Mesenteric fat pad (tissue), 1 donor: ENCODE measurements at places on chromosomes 12 and 14. TPM values are rescaled to one million over a fixed set of nuclear protein-coding genes. Genes with fewer than 3 reads are reported as not detected.

GRCh38 chr12:27840229-27840999 lies 60.4 kb upstream of the MANSC4 start:
- DNase-seq: no peak

- DNase-seq: no peak
Measured at GRCh38 chr14:92942976-92943710, 20.2 kb downstream of the CHGA start.

GRCh38 chr14:51400139-51400538 lies 160.1 kb downstream of the TMX1 start:
- DNase-seq: no peak

Gene PTPN21
- total RNA-seq: 27.7 TPM

GRCh38 chr14:94795372-94795771 lies 25.5 kb upstream of the GSC start:
- peak; percentile 22 for DNase-seq

Gene ASPG
- total RNA-seq: 1.1 TPM

DNA sequence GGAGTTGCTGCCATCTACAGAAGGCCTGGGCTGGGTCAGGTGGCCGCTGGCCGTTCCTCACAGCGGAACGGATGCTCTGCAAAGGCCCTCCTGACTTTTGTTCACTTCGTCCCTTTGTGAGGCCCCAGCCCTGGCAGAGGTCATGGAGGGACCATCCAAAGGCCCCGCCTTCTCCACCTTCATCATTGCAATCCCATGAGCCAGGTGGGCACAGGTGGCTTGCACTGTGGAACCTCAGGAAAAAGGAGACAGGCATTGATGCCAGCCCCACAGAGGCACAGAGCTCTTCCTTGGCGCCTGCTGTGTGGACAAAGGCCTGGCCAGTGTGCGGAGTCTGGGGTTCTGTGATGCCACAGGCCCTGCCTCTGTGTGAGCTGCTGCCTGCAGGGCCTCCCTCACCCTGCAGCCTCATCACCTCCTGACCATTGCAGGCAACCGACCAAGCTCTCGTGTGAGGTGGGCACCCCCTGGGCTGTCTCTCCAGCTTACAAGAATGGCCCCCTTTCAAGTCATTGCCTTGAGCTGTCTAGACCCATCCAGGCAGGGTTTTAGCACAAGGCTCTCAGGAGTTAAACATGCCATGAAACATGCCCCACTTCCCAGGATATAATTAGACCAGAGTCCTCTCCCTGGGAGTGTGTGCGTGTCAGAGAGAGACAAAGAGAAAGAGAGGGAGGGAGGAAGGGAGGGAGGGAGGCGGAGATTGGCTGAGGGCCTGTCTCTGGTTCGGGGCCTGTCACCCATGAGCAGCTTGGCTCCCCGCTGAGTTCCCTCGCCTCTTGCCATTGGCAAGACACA lies 19.3 kb downstream of the NFKBIA start:
- DNase-seq: no peak

- DNase-seq: no peak
Measured at GRCh38 chr14:99549684-99550083, 54.3 kb downstream of the CCDC85C start.

Gene PLA2G1B
- total RNA-seq: 1.8 TPM

Gene NTN4
- total RNA-seq: 11.6 TPM

- DNase-seq: no peak
Measured at GRCh38 chr14:77190977-77191376, 9.4 kb downstream of the TMEM63C start.

GRCh38 chr12:53844994-53845844 lies 93.4 kb upstream of the HOXC13 start:
- no peak for DNase-seq

DNA sequence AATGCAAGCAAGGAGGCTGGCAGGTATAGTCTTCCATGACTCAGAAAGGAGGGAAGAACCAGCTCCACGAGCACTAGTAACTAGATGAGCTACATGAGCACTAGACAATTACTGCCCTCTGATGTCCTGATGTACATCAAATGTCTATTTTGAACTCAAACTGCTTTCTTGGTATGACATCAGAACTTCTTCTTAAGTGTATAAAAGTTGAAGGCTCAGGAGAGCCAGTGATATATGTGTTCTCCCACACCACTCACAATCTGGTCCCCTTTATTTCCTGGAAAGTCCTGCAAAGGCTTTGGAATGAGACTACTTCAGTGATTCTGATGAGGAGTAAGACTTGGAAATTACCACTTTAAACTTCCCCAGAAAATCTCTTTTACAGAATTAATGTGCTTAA lies 18.5 kb upstream of the DHRS7 start:
- DNase-seq: no peak

GRCh38 chr14:106277503-106277902 lies 751.1 kb downstream of the TMEM121 start:
- no peak for DNase-seq

DNA sequence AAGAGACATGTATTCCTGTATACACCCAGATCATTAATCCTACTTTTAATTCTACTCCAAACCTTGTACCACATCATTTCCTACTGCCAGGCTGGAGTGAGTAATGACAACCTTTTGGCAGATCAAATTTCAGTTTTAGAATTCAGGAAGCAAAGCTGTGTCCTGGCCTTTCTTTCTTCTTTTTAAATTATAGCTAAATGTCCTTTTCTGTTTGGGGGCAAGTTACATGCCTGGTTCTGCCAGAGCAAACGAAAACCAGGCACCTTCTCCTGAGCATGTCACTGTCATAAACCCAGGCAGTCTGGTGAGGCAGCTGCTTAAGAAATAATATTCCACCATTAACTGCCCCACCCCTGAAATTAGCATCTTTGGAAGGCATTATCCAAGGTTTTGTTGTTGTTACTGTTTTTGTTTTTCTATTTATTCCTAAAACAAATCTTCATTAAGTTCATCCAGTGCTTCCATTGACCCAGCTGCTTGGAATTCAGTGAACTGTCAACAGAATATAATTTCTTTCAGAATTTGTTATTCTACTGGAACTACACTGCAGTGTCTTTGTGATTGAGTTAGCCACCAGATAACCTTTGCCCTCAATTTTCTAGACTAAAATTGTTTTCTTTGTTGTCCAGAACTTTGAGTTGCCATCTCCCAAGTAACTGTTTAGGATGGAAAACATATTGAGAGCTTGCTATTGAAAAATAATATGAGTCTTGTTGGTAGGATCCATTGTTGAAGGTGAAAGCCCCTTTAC lies 33.2 kb downstream of the SAMD4A start:
- DNase-seq: no peak

DNA sequence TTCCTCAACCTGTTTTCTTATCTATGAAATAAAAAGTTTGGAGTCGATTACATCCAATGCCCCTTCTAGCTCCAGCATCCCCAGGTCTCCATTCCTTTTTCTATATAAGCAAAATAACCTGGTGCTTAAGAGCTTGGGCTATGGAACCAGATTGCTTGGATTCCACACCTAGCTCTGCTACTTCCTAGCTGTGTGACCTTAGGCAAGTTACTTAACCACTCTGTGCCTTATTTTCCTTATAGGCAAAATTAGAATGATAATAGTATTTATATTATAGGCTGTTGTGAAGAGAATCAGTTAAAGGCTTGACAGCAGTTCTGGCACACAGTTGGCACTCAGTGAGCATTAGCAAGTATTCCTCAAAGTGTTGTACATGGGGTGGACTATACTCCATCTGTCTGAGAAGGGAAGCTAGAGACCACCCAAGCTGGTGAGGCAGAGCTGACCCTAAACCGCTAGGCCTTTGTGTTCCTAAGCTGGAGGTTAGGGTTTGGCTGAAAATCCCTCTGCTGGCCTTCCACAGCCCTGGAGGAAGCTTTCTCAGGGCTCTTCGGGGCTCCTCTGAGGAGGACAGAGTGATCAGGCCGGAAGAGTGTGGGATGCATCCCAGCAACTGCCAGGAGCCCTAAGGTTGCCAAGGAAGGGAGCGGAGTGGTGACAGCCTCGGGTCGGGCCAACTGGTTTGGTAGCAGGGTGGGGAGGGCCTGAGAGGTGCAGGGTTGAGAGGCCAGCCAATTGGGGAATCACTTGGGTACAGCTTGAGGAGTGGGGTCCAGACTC lies 6.0 kb upstream of the KRT4 start:
- no peak for DNase-seq

- no peak for DNase-seq
Measured at GRCh38 chr12:120599672-120600552, 18.7 kb upstream of the POP5 start.

DNA sequence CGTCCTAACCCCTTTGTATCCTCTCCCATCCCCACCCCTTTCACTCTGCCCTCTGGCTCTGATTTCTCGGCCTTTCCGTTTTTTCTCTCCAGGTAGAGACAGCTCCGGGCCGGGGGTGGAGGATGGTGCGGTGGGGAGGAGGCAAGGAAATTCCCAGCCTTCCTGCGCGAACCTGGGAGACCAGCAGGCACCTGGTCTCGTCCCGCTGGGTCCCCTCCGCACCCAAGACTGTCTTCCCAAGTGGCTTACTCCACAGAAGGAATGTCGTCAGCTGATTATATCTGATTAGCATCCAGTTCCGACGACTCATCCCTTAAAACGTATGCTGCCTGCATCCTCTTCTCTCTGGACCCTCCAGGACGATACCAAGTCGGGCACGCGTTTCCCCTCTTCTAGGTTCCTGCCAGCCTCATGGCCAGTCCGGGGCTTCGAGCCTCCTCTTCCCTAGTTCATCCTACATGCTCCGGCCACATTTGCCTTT lies 42.2 kb upstream of the CAPRIN2 start:
- no peak for DNase-seq

Gene ZC2HC1C
- total RNA-seq: 3.1 TPM

GRCh38 chr14:51862860-51863259 lies 2.4 kb downstream of the GNG2 start:
- no peak for DNase-seq

Gene CLEC4A
- 3.5 TPM for total RNA-seq

Gene IL26
- not detected for total RNA-seq

DNA sequence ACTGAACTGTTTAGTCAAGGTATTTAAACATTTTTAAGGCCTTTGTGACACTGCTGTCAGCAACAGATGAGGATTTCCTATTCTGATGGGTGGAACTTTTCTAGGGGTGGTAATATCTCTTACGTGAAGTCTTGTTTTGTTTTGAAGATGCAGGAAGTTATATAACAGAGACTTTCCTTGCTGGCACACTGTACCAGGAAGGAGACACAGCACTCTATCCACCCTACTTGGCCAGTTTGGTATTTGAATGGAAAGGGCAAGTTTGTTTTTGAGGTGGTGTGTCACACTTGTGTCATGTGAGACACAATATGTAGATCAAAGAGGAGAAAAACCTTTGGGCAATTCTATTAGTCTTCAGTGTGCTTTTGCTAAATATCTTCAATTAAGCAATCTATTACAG lies 51.6 kb upstream of the SRP54 start:
- DNase-seq: no peak

Gene KLRG1
- total RNA-seq: 7.7 TPM

GRCh38 chr14:89588840-89589296 lies 171.8 kb upstream of the FOXN3 start:
- no peak for DNase-seq
